ENCODE measurements at places on chromosomes 4 and X. TPM values are rescaled to one million over a fixed set of nuclear protein-coding genes. Genes with fewer than 3 reads are reported as not detected.

The GYPB gene
- not detected for total RNA-seq

The PRR32 gene
- not detected for total RNA-seq

The ARHGAP24 gene
- total RNA-seq = 69.2 TPM

The SERTM2 gene
- not detected for total RNA-seq

The RADX gene
- not detected for total RNA-seq

The NOX1 gene
- total RNA-seq = not detected

The CXCL5 gene
- 17.5 TPM for total RNA-seq

The ATOH1 gene
- not detected for total RNA-seq

The SYP gene
- not detected for total RNA-seq
